ENCODE measurements at places on chromosomes 3 and 15. TPM values are rescaled to one million over a fixed set of nuclear protein-coding genes. Genes with fewer than 3 reads are reported as not detected.

The IL5RA gene
- 0.14 TPM for total RNA-seq

The ISLR gene
- 41.6 TPM for total RNA-seq

- DNase-seq = no peak
Measured at GRCh38 chr3:3109407-3110298, 521 bp downstream of the IL5RA start.

GRCh38 chr3:8579096-8579495, 65.5 kb downstream of the SSUH2 start:
- DNase-seq = no peak

DNA sequence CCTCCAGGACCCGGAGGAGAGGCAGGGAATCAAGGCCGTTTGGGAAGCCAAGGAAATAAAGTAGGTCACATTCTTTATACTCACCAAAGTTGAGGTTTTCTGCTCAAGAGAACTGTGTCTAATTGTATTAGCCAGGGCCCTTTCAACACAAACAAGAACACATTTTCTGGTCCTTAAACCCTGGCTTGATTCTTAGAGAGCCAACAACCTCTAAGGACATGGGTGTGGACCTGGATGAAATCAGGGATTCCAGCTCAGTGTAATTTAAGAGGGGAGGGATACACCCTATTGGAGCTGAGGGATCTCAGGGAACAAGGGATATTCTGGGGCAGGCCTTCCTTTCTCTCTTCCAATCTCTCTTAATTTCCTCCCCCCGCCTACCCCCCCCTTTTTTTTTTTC, 104.8 kb downstream of the COL6A6 start:
- DNase-seq = no peak

DNA sequence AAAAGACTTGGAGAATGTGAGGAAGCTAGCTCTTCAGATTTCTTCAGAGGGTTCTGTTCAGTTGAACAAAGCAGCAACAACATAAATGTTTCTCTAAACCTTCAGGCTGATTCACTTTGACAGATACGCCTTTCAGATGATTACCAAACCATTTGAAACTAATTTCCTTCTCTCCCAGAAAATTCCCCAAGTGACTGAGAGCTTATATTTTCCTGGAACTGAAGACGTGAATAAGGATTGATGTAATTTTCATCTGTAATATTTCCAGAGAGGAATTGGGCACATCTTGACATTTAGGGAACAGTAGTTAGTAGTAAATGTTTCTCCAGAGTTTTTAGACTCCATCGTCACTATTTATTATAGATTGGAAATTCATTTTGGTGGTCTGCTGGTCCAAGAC, 108.6 kb upstream of the AADACL2 start:
- DNase-seq = no peak

The GOLGA8S gene
- total RNA-seq = 0.19 TPM

All from type B pancreatic cell (in vitro differentiated cells).